Fibroblast of skin of right quadriceps (primary cell): ENCODE measurements at places on chromosomes 6 and 20.

GRCh38 chr6:11963756-11964500 is 48.2 kb upstream of the HIVEP1 start:
- DNase-seq, result no peak

GRCh38 chr6:151617539-151617938 is 123.7 kb downstream of the CCDC170 start:
- no peak for DNase-seq

GRCh38 chr6:122853259-122853995 is 64.4 kb downstream of the SMPDL3A start:
- DNase-seq, result no peak

DNA sequence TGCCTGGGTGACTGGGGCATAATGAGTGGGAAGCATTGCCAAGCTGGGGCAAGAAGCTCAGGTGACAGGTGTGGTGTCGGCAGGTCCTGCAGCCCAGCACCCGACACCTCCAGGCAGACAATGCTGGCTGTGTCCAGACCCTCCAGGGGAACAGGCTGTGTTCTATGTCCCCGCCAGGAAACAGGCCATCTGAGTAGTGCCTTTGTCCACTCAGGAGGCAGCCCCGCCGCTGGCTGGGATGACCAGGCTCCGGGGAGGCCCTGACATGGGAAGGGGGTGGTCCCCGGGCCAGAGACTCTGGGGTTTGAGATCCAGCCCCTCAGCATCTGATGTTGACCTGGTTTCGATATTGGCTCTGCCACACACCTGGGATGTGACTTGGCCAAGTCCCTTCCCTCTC is 28.4 kb downstream of the SNPH start:
- no peak for DNase-seq

DNA sequence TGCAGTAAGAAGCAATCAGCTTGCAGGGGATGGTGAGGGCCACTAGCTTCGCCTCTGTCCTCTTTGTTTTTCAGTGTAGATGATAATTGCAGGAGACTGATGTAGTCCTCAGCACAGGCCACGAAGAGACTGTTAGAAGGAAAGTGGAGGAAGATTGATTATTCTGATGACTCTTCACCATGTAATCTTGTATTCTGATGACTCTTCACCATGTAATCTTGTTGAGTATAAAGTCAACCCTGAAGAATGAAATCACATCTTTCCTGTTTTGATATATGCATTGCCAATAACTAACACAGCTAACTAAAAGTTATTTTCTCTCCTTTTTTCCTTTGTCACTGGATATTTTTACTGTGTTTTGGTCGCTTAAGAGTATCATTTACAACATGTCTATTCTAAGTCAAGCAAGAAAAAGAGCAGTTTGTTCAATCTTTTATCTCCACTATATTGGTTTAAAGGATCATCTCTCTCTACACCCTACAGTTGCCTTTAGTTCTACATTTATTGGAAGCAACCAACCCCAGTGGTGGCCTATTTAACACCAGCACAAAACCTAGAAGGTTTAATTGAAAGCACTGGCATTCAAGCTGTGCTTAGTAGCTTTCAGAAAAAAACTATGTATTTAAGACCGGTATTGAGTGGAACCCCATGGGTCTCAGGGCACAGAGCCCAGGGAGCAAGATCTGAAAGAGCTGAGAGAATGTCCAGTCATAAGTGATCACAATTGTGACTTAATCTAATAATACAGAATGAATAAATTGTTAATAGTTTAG is 107.2 kb upstream of the BTBD3 start:
- peak; percentile 91 for DNase-seq

DNA sequence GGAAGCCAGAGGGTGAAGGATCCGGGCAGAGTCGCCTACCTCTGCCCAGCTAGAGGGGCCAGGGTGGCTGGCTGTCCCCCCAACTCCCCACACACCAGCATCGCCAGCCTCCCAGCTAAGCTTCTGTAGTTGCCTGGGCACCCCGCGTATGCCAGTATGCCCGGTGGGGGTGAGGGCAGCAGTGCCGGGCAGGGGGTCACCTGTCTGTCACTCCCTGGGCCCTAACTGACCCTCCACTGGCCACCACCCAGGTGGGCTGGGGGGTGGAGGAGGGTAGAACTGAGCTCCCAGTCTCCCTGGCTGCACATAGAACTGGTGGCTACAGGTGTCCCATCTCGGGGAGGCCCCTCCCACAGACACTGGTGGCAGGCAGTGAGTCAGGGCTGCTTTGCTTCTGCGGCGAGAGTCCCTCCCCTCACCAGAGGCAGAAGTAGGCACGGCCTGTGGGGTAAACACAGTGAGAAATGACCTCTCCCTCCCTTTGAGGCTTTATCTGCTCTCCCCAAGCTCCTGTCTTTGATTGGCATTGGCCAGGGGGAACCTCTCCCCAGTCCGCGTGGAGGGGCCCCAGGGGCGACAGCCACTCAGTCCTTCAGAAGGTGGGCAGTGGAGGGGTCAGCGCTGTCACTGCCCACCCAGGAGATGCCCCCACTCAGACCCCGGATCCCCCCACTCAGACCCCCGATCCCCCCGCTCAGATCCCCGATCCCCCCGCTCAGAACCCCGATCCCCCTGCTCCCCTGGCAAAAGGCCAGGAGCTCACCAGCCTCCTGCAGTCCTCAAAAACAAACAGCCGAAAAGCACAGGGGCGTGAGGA is 2.5 kb downstream of the NTSR1 start:
- DNase-seq, result no peak

DNA sequence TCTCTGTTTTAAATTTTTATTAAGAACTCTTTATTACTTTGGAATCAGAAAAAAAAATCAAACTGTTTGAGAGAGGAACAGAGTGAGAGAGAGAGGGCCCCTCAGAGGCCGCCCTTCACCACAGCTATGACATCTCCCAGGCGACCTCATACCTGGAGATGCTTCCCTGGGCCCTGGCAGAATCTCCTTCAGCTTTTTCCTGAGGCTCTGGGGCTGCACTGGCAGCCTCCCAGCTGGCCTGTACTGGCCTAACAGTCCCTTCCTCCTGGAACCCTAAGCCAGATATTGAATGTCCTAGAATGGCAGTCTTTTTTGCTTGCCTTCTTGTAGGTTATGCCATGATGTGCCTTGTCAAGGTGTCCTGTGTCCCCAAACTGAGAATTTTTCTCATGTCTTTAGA is 13.7 kb downstream of the ABHD12 start:
- DNase-seq, result no peak

DNA sequence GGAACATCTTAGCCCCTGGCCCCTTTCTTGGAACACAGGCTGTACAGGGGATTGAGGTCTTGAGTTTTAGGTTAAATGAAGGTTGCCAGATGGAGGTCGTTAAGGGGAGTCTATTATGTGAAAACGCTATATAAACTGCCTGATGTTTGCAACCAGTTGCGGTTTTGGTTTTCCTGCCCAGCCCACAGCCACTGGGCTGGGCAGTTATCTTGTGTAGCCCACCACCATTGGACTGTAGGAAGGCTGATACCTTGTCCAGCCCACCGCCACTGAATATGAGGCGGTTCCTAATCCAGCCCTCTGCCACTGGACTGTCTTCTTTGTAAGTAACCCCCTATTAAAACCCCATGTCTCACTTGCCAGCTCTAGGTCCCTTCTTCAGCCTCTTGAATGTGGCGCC is 42.3 kb upstream of the COL21A1 start:
- DNase-seq, result no peak
